NCI-H774 (cell line): ENCODE measurements at places on chromosomes 6 and 20.
A peak's percentile ranks its signal among the peaks of the same experiment; 100 is the strongest.

DNA sequence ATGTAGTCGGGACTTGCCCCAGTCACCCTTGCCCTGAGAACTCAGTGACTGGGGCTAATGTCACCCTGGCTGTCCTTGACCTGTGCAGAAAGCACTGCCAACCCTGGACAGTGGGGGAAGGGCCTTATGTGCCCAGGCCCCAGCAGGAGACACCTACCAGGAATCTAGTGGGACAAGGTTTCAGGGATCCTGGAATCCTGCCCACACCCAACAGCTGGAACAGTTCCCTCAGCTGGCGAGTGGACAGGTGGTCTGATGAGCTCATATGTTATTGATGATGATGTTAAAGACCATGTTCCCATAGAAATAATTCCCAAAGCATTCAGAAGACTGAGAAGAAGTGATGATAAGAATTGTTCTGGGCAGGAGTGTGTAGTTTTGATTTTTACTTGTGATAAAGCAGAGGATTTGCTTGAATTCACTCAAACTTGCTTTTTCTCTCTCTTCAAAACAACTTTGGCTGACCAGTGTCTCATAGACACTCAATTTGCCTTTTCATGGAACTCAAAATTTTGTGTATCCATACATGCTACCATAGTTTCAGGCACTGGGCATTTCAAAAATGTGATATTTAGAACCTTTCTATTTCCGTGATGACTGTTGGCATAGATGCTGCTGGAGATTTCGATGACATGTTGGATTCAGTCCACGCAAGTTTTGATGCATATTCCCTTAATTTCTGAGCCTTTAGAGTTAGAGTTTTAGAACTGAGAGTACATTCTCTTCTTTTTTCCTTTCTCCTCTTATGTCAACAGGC is 79.3 kb downstream of the SLC22A3 start:
- DNase-seq: no peak

GRCh38 chr6:11317885-11318771 is 85.7 kb upstream of the NEDD9 start:
- DNase-seq: no peak

- no peak for DNase-seq
Measured at GRCh38 chr6:35216851-35217811, 3.4 kb downstream of the SCUBE3 start.

DNA sequence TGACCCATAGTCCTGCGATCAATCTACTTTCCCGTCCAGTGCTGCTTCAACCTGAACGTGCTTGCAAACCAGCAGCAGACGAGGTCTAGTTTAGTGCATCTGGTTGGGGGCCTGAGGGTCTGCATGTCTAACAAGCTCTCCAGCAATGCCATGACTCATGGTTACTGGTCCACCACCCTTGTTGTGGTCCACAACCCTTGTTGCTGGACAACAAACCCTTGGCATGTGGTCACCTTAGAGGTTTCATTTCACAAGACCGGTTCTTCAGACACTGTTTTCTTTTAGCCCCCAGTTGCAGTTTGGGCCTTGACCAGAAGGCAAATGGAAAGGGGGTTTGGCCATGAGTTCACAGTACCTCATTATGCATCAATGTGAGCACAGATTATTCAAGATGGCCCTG is 424.8 kb downstream of the QKI start:
- no peak for DNase-seq

GRCh38 chr20:35077341-35077740 is 15.3 kb downstream of the TRPC4AP start:
- no peak for DNase-seq

- no peak for DNase-seq
Measured at GRCh38 chr6:154394571-154394970, 38.0 kb upstream of the IPCEF1 start.

DNA sequence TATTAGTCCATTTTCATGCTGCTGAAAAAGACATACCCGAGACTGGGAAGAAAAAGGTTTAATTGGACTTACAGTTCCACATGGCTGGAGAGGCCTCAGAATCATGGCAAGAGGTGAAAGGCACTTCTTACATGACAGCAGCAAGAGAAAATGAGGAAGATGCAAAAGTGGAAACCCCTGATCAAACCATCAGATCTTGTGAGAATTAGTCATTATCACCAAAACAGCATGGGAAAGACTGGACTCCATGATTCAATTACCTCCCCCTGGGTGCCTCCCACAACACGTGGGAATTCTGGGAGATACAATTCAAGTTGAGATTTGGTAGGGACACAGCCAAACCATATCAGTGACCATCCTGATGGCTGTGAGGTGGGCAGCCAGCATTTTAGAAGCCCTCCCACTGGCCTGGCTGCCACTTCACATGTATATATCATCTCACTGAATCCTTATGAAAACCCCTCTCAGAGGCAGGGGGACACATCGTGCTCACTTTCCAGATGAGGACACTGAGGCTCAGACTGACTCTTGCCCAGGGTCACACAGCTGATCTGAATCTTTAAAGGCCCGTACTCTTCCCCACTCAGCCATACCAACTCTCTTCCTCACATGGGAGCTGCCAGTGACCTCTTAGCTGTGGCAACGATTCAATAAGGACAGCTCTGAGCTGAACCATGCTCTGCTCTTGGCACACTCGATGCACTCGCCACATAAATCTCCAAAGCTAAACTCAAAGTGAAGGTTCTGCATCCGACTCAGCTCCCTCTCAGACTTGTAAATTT is 25.7 kb downstream of the BMP7 start:
- no peak for DNase-seq

DNA sequence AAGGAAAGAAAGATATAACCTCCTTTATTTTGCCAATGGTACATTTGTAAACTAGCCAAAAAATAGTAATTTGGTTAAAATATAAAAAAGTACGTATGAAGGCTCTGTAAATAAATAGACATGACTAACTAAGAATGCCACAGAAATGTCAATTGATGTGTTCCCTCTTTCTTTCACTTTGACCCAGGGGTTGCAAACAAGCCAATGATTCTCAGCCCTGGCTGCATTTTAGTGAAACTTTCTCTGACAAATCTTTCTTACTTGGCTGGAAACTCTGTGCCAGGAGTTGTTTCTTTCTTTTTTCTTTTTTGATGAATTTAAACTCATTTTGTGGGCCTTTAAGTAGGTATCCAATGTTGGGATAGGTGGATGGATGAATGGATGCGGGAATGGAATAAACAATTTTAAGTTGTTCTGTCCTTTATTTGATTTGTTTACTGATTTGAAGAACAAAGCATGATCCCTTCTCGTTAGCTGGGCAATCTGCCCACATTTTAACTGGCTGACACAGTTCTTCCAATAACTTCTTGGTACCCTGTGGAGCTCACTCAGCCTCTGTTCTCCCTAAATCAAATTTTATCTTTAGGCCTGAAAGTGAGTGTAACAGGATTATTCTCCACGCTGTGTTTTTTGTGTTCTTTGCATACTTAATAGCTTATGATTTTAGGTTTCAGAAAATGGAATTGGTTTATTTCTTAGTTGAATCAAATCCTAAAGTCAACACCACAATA is 58.6 kb upstream of the GCLC start:
- DNase-seq: peak; percentile 40

- no peak for DNase-seq
Measured at GRCh38 chr20:13723011-13723410, 61.7 kb downstream of the ESF1 start.

- no peak for DNase-seq
Measured at GRCh38 chr20:56793916-56794315, 164.8 kb downstream of the TFAP2C start.

DNA sequence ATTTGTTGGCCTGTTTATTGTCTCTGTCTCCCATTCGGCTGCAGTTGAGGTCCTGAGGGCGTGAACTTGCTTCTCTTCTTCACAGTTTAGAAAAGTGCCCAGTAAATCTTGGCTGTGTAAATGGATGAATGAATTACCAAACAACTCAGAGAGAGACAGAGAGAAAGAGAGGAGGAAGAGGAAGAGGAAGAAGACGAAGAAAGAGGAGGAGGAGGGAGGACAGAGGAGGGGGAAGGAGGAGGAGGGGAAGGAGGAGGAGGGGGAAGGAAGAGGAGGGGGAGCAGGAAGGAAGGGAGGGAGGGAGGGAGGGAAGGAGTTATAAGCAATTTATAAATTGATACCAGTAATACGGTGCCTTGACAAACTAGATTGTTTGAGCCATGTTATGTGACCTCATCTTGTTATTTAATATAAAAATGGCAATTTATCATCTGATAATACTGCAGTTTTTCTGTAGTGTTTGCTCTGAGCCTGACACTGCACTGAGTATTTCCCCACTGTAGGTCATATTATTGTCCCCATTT is 18.7 kb downstream of the HCK start:
- no peak for DNase-seq

GRCh38 chr6:168304752-168305015 is 14.9 kb downstream of the DACT2 start:
- no peak for DNase-seq

DNA sequence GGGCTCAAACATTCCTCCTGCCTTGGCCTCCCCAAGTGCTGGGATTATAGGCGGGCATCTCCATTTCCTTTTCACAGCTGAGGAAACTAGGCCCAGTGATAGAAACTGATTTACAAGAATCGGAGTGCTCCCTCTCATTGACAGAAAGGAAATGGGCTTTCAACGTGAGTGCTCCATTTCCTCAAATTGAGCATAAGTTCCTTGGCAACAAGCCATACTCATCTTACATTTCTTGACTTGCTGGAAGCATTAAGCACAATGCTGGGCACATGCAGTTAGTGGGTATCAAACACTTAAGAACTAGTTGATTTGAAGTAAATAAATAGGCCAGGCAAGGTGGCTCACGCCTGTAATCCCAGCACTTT is 54.7 kb downstream of the FGD2 start:
- DNase-seq: no peak

GRCh38 chr6:11525468-11526155 is 11.9 kb upstream of the TMEM170B start:
- DNase-seq: no peak

DNA sequence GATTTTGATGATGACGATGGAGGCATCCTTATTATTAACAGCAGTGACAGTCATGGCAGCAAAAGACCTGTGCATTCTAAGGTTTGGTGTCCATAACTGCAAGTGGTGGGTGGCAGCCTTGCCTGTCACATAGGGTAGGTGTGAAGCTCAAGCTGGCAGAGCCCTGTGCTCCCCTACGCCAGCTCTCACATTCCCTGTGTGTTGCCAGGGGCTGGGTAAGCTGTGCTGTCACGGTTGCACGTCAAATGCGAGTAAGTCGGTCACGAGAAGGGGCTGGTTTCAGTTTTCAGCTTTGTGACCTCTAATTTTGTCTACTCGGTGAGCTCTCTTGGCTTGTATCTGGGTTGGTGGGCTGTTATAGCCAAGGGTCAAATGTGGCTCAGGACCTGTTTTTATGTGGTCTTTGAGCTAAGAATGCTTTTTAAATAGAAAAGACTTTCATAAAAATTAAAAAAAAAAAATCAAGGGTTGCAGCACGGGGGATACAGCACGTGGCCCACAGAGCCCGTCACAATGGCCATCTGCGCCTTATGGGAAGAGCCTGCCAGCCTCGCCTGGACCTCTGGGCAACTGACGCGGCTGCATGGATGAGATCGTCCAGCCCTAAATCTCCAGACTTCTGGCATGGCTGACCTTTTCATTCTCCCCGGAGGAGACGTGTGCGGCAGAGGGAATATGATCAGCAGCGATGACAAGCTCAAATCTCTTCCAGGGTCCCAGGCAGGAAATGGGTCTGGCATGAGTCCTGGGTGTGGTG is 148.5 kb downstream of the PHACTR3 start:
- no peak for DNase-seq

DNA sequence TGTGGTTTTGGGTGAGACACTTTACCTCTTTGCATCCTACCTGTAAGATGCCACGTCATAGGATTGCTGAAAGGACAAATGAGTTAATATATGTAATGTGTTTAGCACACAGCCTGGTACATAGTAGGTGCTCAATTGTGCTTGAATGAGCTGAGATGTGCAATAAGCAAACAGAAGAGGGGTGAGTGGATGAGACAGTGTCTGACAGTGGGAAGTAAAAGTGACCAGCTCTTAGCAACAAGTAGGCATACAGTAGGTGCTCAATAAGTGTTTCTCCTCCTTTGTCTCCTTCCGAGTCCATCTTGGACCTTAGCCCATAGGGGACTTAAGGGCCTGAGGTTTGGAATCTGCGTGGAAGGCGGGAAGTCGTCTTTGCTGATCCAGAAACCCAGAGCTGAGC is 104.7 kb downstream of the CEBPB start:
- DNase-seq: no peak

GRCh38 chr20:33653218-33653899 is 8.8 kb upstream of the C20orf144 start:
- peak; percentile 54 for DNase-seq

DNA sequence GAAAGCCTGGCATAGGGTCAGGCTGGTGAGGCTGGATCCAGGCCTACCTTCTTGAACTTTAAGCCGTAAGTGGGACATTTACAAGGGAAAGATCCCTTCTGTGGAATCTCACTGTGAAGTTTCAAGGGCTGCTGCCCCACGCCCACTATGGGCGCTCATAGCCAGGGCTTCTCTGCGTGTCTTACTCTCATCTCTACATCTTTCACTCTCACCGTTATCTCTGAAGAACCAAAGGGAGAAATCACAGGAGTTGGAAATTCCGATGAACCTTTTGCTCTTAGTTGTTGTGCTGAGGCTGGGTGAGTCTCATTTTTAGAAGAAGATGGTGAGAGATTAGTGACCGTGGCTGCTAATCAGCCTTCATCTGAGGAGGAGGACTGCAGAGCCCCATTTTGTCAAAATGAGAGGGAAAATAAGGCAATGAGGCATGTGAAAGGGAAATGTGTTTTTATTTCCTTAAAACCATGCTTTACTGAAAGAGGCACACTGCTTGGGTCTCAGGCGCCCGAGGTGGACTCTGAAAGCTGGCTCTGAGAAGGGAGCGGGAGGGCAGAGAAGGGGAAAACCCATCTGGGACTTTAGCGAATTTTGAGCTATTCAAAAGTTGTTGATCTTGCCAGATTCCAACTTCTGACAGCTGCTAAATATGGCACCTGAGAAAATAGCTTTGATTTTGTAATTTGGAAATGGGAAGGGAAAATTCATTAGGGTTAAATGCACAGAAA is 301.5 kb downstream of the CLIC5 start:
- no peak for DNase-seq

GRCh38 chr6:156437121-156437879 is 339.9 kb upstream of the ARID1B start:
- peak; percentile 84 for DNase-seq

- no peak for DNase-seq
Measured at GRCh38 chr6:5453546-5453945, 192.2 kb downstream of the FARS2 start.

GRCh38 chr6:168584249-168584648 is 143.3 kb downstream of the SMOC2 start:
- DNase-seq: no peak

- DNase-seq: no peak
Measured at GRCh38 chr6:21348504-21349195, 244.9 kb upstream of the SOX4 start.

GRCh38 chr6:4786996-4787395 is 10.8 kb downstream of the CDYL start:
- no peak for DNase-seq
